ENCODE measurements at places on chromosomes 7 and 10.

GRCh38 chr10:30433306-30433729, 666 bp upstream of the MAP3K8 start:
- peak; percentile 40 for DNase-seq

DNA sequence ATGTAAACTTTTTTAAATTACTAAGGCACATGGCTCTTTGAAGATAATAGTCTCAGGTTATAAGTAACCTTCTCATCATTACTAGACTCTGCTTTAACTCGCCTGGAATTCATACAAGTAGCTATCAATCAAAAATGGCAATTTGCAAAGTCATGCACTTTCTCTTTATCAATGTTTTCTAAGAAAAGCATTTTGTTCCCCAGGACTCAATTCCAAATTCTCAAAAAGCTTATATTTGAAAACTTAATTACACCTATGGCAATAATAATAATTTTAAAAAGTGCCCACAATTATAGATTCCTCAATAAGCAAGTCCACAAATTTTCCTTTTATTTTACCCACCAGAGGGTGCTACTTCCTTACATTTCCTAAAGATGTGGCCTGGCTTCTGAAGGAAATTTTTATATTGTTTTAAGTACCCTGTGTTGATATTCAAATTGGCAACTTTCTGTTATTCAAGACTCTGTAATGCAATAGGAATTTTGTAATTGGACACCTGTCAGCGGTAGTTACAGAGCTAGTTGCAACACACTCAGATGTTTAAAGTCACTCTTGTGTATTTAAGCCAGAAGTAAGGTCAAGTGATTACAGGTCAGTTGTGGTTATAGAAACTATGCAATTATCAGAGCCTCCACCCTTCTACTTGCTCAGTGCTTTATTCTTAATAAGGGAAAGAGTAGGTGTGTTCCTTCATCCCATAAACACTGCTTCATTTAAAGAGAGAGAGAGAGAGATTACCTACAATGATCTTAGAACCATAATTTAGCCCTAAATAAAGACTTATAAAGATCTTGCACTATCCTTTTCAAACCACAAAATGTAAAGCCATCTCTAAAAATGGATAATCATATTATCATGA, 47.1 kb upstream of the HYAL4 start:
- peak; percentile 70 for DNase-seq

- no peak for DNase-seq
Observed at GRCh38 chr7:73615886-73616285, 8.4 kb downstream of the MLXIPL start.

DNA sequence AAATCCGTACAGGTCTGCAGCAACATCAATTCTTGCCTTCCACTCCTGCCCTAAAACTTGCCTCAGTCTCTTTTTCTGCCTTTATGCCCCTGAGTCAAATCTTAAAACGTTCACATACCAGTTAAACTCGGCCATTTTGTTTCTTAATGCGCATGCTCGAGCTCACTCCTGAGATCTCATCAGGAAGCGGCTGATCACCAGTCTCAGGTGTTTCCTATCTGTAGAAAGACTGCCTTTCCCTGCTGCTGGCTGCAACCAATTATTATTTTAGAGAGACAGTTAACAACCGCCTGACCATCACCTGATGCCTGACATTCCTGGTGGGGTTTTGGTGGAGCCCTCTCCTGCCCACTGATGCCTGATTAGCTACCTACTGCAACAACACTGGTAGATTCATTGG, 70.2 kb upstream of the TMEM140 start:
- DNase-seq = no peak

GRCh38 chr10:22427890-22428571, 82.7 kb downstream of the SPAG6 start:
- peak; percentile 94 for DNase-seq

GRCh38 chr10:44520651-44521050, 135.8 kb upstream of the CXCL12 start:
- no peak for DNase-seq

- DNase-seq = no peak
Observed at GRCh38 chr7:151461096-151461941, 21.4 kb upstream of the CRYGN start.

DNA sequence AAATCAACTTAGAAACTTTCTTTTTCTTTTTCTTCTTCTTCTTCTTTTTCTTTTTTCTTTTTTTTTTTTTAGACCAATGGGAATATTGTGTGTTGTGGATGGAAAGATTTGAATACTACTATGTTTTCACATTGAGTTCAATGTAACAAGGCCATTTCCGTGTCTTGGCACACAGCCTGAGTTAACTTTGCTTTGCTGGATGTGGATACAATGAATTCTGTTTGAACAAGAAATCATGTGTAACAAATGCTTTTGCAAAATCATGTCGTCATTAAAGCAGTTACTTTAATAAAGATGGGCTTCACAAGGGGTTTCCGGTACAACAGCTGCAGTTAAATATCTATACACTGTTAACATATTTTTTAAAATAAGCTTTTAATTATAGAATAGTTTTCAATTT, 13.5 kb upstream of the ENTPD1 start:
- DNase-seq = peak; percentile 61

GRCh38 chr7:24701261-24702235, 55.7 kb downstream of the GSDME start:
- DNase-seq = peak; percentile 39

- no peak for DNase-seq
Observed at GRCh38 chr7:50358041-50358705, 53.7 kb downstream of the IKZF1 start.

DNA sequence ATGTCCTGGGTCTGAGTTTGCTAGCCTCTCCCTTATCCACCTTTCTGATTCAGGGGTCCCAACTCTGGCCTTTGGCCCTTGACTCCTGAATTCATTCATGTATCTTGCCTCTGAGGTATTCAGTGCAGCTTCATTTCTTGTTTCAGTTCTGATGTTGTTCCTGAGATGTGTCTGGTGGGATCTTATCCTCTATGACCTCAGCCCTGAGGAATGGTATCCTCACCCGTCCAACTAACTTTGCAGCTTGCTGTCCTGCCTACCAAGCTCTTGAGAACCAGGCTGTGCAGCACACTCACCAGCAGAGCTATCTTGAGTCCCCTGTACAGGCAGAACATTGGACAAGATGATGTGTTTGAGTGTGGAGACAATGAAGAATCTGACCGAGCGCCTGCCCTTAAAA, 13.8 kb downstream of the SUFU start:
- no peak for DNase-seq

GRCh38 chr10:129969184-129969910, 5.3 kb upstream of the EBF3 start:
- DNase-seq = no peak

- DNase-seq = peak; percentile 54
Observed at GRCh38 chr7:18590744-18591340, 95.3 kb downstream of the HDAC9 start.

- DNase-seq = no peak
Observed at GRCh38 chr10:3051692-3052091, 15.7 kb upstream of the PFKP start.

GRCh38 chr7:69967689-69968450, 369.6 kb downstream of the AUTS2 start:
- DNase-seq = no peak

DNA sequence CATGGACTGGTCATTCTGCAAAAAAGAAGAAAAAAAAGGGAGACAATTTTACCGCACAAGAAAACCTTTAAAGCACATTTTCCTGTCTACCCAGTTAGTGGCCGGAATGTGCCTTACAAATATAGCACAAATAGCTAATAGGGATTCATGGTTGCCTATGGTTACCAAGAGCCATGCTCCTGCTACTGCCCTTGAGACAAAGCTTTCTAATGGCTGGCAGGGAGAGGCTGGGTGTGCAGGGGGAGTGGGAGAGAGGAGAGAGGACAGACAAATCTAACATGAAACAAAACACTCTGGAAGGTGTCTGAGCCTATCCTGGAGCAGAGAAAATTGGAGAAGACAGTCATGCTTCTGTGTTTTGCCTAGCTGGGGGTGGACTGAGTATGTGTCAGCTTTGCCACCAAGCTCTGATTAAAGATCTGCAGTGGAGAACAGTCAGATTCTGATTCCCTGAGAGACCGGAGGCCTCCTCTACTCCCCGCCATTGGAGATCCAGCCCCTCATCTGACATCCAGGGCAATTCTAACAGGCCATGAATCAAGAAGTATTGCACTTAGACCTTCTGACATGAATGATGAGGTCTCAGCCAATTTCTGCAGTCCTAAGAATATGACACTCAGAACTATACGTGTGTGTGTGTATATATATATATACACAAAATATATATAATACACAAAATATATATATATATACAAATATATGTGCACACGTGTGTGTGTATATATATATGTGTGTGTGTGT, 80.2 kb downstream of the PRTFDC1 start:
- no peak for DNase-seq

GRCh38 chr7:55432939-55433784, 68.0 kb downstream of the LANCL2 start:
- DNase-seq = peak; percentile 74

GRCh38 chr7:45106-46090, 147.0 kb upstream of the FAM20C start:
- no peak for DNase-seq

- DNase-seq = no peak
Observed at GRCh38 chr7:28269700-28270361, 89.2 kb upstream of the JAZF1 start.

GRCh38 chr10:127976286-127976685, 69.4 kb downstream of the PTPRE start:
- DNase-seq = no peak

Data from NCI-H1105 treated with DMSO at 0.1 percent for 48 hours (cell line).